ENCODE measurements at places on chromosomes 13 and 19.

DNA sequence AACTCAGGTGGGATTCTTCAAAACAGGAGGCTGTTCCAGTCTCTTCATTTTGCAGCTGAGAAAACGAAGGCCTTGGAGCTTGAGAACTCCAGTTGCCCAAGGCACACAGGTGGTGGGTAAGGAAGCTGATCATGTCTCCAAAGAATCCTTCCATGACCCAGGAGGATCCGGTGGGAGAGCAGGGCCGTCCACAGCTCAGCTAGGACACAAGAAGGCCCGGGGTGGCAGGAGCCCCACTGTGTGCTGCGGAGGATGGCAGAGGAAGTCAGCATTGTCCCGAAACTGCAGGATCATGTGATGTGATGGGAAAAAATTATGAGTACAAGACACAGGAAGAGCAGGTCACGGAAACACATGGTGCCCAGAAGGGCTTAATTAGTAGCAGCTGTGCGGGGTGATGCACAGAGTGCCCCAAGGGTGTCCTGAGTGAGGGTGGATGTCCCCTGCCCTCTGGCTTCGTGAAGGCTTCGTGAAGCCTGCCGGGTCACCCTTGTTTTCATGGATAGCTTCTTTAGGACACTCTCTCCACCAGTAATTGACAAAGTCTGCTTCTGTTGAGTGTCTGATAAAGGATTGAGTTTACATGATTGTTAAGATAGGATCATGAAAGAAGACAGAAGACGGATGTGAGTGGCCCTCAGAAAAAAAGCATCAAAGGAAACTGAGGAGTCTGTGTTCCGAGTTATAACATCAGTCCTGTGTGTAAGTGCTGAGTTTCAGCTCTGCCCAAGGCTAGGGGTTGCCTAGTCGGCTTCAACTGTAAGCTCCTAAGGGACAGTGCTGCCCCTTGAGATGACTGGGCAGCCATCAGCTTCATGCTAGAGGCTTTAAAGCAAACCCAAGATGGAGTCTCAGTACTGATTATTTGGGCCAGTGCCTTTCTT lies 33.8 kb upstream of the SACS start:
- no peak for DNase-seq

DNA sequence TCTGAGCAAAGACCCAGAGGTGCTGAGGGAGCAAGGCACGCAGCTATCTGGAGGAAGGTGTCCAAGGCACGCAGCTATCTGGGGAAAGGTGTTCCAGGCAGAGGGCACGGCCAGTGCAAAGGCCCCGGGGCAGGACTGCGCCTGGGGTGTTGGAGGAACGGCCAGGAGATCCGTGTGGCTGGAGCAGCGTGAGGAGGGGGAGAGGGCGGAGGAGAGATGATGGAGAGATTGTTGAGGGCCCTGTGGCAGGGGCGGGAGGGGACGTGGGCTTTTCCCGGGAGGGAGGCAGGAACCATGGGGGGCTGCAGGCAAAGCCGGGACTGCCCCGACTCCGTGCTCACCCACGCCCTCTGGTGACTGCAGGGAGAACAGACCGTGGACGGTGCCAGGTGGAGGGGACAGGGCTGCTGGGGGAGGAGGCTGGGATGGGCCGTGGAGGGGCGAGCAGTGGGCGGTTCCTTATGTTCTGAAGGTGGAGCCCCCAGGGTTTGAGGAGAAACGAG lies 13.3 kb upstream of the MISP start:
- DNase-seq: no peak

GRCh38 chr19:3591876-3592613 lies 6.8 kb downstream of the GIPC3 start:
- DNase-seq: no peak

DNA sequence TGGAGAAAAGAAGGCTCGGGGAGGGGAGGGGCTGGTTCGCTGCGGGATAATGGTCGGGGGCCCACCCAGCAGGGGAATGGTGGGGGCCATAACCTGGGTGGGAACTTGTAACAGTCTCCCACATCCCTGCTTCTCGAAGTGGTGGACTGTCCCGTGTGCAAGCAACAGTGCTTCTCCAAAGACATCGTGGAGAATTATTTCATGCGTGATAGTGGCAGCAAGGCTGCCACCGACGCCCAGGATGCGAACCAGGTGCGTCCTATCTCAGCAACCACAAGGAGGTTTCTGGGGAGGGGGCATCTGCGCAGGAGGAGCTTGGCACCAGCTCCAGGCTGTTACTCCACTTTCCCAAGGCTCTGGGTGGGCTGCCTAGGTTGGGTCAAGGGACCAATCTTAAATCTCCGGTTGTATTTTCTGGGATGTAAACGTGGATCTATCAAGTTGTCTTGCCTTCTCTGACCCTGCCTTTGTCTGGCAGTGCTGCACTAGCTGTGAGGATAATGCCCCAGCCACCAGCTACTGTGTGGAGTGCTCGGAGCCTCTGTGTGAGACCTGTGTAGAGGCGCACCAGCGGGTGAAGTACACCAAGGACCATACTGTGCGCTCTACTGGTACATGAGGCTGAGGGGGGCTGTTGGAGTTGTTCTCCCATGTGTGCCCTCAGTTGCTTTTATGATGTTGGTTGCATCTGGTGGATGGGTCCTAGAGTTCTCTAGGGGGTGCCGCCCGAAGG lies 1.6 kb downstream of the TRIM28 start:
- no peak for DNase-seq

DNA sequence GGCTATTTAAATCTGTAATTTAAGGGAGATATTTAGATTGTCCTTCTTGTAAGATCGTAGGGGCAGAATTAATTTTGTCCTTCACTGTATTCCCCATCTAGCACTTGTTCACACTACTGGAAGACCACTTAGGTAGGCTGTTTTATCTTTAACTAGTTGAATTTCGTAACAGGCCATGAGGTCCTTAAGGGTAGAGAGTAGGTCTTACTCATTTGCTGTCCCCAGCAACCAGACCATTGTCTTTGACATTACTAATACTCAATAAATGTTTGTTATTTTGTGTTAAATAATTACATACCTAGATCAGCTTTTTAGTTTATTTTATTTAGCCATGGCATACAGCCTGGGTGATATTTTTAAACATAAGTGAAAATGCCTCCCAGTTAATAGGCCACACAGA lies 177.1 kb downstream of the PCCA start:
- DNase-seq: no peak

DNA sequence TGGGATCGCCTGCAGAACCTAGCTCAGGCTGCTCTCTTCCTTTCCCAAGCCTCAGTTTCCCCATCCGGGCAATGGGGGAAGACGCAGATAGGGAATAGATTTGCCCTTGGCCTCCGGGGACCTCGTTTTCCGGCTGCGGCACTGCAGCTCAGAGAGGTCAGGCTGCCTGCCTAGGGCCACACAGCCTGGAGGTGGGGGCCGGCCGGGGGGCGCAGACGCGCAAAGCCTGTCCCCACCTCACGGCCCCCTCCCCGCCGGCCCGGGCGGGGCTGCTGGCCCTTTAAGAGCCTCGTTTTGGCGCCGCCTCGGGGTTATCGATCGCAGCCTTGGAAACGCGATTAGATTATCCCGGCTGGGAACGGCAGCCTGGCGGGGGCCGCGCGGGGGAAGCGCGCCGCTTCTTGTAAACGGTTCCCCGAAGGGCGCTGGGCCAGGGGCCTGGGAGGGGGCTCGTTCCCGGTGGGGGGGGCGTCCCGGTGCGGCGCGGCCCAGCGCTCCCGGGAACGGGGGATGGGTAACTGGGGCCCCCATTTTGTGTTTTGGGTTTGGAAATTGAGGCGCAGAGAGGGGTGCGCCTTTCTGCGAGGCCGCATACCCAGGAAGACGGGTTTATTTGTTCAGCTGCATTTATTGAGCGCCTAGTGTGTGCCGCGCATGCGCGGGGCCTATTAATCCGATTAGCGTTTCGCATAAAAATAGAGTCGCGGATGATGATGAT lies 23.4 kb upstream of the TCF3 start:
- DNase-seq: no peak

GRCh38 chr13:21834521-21834920 lies 163.6 kb downstream of the FGF9 start:
- no peak for DNase-seq

DNA sequence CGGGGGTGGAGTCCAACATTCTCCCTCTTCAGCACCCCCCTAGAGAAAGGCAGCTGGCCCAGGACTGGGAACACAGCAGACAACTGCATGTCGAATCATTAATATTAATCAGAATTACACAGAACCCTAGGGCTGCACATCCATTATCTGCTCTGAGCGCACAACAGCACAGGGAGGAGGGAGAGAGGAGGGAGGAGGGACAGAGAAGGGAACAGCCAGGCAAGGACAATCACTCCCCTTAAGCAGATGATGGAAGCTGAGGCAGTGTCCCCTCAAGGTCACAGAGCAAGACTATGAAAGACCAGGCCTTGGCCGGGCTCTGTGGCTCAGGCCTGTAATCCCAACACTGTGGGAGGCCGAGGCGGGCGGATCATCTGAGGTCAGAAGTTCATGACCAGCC lies 25.7 kb downstream of the TLE6 start:
- no peak for DNase-seq

DNA sequence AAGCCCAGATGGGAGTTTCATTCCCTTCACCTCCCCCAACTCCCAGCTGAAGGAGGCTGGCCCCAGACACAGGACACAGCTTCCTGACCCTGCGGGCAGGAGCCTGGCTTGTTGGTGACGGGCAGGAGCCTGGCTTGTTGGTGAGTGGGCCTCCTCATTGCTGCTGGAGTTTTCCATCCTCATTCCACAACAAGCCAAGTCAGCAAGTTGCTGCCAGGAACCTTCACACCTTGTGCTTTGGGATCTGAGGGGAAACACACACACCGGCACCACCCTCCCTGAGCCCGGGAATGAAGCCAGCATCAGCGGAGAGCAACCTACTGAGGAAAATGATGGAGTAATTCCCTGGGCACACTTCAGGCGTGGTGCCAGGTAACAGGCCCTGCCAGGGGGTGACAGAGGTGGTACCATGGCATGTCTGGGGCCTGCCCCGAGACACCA lies 74.9 kb downstream of the ALOX5AP start:
- no peak for DNase-seq

DNA sequence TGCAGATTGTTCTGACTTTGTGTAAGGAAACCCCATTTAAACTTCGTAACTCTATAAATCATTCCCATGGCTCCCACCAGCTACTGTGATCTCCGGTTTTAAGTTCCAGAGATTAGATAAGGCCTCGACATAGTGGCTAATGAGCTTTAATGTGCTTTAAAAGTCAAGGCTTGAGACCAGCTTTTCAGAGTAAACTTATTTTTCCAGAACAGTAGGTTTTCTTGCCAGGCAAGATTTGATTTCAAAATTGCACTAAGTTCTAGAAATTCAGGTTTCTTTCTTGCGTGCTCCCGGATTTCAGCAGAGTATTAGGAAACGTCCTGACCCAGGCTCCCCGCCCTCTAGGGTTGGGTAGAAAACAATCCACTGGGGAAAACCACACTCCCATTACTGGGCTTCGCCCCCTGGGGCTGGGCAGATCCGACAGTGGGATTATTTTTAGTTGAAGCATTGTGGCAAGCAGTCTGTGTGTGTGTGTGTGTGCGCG lies 43.3 kb downstream of the CRYL1 start:
- peak; percentile 34 for DNase-seq

DNA sequence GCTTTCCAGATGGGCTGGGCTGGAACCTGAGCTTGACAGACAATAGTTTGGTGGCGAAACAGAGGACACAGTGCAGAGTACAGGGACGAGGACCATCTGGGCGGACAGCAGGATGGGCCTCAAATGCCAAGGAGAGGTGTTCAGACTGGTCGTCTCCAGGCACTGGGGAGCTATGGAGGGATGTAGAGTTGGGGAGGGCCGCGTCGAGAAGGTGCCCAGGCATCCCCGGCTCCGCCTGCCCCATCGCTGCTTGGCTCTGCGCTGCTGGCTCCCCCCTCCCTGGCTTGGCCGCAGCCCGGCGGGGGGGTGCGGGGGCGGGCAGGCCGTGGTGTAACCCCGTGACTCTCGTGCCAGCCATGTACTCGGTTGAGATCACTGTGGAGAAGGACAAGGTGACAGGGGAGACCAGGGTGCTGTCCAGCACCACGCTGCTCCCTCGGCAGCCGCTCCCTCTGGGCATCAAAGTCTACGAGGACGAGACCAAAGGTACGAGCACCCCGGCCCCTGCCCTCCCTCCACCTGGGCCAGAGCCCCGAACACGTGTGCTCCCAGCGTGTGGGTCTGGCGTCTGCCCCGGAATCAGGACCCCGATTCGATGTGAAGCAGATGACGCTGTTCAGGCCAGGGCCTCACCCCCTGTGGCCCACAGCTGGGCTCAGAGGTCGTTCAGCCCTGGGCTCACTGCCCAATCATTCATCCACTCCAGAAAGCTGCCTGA lies 10.8 kb upstream of the MISP start:
- no peak for DNase-seq

GRCh38 chr19:54256250-54257115 lies 590 bp downstream of the LILRB5 start:
- no peak for DNase-seq

DNA sequence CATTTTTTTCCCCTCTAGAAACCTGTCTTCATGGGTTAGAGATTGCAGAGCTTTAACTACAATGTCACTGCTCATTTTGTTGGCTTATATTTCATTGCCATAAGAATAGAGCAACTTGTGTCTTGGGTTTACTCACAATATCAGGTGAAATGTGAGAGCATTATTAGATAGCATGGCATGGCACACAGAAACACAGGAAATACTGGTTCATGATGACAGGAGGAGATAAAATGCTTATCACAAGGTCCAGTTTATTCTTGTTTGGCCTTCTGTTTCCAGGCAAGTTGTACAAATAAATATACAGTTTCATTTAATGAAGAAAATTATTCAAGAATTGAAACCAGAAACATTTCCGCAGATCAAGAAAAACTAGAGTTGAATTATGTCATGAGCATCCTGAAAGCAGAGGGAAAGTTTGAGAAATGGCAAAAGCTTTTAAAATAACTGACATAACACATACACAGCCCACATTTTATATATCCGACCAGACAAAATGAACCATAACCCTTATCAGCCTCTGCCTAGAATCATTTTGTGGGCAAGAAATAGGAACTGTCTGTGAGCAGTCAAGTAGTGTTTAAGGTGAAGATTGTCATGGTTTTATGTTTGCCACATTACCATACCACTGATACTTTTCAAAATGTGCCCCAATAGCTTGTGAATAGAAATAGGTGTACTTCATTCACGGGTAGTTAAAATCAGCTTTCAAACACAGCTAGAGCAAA lies 297.9 kb upstream of the ARGLU1 start:
- DNase-seq: no peak

- no peak for DNase-seq
These were observed 2.9 kb upstream of the ADPRHL1 start for GRCh38 chr13:113456116-113456702.

DNA sequence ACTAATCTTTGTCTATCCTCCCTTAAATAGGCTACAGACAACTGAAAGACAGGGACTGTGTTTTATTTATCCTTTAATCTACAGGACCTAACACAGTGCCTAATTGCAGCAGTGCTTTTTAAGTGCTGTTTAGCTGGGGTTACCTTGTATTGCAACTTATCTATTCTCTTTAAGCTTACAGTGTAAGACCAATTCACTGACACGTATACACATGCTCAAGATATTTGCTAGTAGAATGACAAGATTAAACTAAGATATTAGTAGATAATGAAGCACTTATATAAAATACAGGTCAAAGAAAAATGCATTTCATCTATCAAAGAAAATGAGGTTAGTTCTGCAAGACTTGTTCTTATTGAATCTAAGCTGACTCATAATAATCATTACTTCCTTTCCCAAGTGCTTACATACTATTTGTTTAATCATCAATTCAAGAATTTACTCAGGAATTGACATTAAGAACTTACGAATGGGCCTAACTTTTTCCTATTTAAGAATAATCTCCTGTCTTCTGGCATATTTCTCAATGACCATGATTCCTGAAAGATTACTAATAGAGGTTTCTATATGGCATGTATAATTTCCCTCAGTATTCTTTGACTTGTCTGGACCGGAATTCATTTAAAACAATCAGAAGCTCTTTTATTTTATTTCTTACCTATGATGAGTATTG lies 75.8 kb upstream of the MAB21L1 start:
- DNase-seq: peak; percentile 66

- DNase-seq: no peak
These were observed 157.9 kb downstream of the UQCRFS1 start for GRCh38 chr19:29054886-29055675.
